ENCODE measurements at places on chromosomes 12 and 14.

DNA sequence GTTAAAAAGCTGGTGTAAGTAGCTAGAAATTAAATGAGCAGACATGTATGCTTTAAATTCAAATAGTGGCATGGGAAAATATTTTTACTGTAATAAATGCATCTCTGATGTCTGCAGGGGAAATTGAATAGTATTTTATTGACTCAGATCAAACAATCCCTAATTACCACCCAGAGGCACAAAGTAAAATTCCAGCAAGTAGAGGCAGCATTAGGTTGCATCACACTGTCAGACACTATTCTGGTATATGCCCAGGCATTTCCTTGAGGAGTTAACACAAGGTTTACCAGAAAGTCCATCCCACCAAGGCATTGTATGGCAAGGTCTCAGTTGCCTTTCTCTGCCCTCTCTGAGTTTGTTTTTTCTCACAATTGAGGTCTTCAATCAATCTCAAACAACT, 201.6 kb upstream of the KITLG start:
- H3K27me3 ChIP-seq, result no peaks in the 10 kb centered on the region
- H3K27ac ChIP-seq, result no peak overlapping the region
- DNase-seq, result no peak
- H3K4me3 ChIP-seq, result no peak overlapping the region

- H3K4me3 ChIP-seq, result no peak overlapping the region
- no peaks in the 10 kb centered on the region for H3K36me3 ChIP-seq
- DNase-seq, result no peak
- no peaks in the 10 kb centered on the region for H3K4me1 ChIP-seq
- no peaks in the 10 kb centered on the region for H3K27me3 ChIP-seq
Observed at GRCh38 chr12:19633641-19634040, 194.3 kb downstream of the AEBP2 start.

DNA sequence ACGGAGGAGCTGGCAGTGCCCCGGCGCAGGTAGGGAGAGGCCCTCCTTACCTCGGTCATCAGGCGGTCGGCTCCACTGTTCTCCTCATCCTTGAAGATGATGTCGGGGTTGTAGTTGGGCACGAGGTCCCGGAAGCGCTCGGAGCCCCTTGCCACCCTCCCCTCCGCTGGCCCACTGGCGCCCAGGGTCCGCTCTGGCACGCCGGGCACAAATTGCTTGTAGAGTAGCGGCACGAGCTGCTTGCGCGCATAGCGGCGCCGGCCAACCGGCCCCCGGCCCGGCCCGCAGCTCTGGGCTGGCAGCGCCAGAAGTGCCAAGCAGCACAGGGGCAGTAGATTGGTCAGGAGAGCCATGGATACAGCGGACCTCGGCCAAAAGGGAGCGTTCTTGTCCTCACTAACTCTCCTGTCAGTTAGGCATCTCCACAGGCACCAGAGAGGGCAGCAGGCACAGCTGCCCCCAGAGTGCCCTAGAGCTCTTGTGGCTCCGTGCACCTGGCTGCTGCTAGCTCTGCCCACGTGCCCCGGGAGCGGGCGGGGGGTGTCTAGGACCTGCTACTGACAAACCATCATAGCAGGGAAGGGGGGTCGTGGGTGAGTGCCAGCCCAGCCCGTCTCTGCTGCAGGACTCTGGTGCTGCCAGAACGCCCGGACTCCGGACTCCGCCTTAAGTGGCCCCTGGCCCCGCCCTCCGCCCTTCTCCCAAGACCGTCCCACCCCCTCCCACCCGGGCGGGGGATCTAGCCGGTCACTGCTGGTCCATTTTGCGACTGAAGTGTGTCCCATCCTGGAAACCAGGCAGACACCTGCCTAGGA, at the start of gene DHH:
Gene DHH, minus strand, starts transcription at position 642 of the 815 bp plus-strand sequence. Its CDS starts 289 bp downstream, at position 353.
- peak within 1 kb of the TSS; percentile 6 for H3K4me3 ChIP-seq
- H3K4me1 ChIP-seq, result peaks cover 20% of the 10 kb centered on the region
- no peak within 1 kb of the TSS for H3K27ac ChIP-seq
- DNase-seq, result no peak
- peaks cover 5% of the 10 kb centered on the region for H3K36me3 ChIP-seq
- H3K27me3 ChIP-seq, result peaks cover 51% of the 10 kb centered on the region

GRCh38 chr14:25267186-25267585, 217.2 kb upstream of the STXBP6 start:
- no peaks in the 10 kb centered on the region for H3K4me1 ChIP-seq
- DNase-seq, result no peak
- H3K27me3 ChIP-seq, result no peaks in the 10 kb centered on the region
- H3K27ac ChIP-seq, result no peak overlapping the region
- H3K36me3 ChIP-seq, result no peaks in the 10 kb centered on the region
- no peak overlapping the region for H3K4me3 ChIP-seq

DNA sequence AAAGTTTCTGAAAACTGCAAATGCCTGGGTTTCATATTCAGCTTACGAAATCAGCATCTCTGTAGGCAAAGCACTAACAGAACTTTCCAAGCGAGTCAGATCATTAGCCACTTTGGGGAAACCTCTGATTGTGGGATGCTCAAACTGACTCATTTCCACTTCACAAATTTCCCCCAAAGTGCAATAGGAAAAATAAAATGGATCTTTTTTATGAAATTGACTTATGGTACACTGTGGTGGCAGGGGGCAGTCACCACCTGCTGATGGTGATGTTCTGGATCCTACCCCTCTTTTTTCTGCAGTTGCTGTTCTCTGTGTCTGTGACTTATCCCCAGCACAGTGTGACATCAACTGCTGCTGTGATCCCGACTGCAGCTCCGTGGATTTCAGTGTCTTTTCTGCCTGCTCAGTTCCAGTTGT, 5.6 kb downstream of the TCTN1 start:
- peaks cover 2% of the 10 kb centered on the region for H3K4me1 ChIP-seq
- no peaks in the 10 kb centered on the region for H3K27me3 ChIP-seq
- no peak overlapping the region for H3K27ac ChIP-seq
- H3K4me3 ChIP-seq, result no peak overlapping the region
- H3K36me3 ChIP-seq, result peaks cover 7% of the 10 kb centered on the region

GRCh38 chr12:44774815-44775411, 101.2 kb downstream of the NELL2 start:
- H3K4me1 ChIP-seq, result no peaks in the 10 kb centered on the region
- no peaks in the 10 kb centered on the region for H3K36me3 ChIP-seq
- H3K4me3 ChIP-seq, result no peak overlapping the region
- H3K27ac ChIP-seq, result no peak overlapping the region

DNA sequence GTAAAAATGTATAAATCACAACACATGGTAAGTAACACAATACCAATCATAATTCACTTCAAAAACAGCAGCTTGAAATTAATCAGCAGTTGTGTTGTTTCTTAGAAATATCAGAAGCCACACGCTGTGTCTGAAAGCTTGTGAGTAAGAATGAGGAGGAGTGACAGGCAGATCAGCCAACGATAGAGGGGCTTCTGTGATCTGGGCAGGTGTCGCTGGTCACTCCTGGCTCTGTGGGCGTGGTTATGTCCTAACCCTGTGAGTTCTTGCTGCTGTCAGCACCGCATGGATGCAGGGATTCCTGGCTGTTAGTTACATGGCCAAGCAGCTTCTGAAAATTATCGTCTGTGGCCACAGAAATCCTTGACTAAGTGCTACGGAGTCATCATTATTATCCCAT, 123.4 kb downstream of the SLC25A47 start:
- peaks cover 3% of the 10 kb centered on the region for H3K4me1 ChIP-seq
- no peaks in the 10 kb centered on the region for H3K36me3 ChIP-seq

DNA sequence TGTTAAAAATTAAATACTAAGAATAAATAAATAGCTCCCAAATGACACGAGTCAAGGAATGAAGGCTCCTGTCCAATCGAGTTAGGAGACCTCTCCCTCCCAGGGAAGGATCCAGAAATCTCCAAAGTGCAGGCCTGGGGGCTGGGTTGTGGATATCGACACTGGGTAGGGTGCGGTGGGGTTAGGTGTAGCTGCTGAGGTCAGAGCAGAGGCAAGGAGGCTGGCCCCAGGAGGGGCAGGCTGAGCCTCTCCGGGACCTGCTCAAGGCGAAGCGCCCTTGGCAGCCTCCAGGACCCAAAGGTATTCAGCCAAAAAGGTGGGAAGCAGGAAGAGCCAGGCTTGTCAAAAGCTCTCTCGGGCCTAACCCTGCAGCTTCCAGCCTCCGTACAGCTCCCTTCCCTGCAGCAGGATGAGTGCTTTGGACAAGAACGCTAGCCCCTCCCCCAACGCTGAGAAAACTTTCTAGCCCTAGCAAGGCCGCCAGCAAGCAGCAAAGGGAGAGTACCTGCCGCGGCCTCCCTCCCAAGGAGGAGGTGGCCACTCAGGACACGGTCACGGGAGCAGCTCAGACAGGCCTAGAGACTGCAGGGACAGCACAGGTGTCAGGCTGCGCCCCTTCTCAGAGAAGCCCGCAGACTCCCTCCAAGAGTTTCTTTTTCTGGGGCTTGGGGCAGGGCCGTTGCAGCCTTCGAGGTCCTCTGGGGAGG, 3.7 kb upstream of the PNMA1 start:
- H3K4me3 ChIP-seq, result no peak overlapping the region
- peaks cover 3% of the 10 kb centered on the region for H3K36me3 ChIP-seq
- H3K27ac ChIP-seq, result peak overlapping the region; percentile 46
- H3K27me3 ChIP-seq, result no peaks in the 10 kb centered on the region
- peak; percentile 68 for DNase-seq

DNA sequence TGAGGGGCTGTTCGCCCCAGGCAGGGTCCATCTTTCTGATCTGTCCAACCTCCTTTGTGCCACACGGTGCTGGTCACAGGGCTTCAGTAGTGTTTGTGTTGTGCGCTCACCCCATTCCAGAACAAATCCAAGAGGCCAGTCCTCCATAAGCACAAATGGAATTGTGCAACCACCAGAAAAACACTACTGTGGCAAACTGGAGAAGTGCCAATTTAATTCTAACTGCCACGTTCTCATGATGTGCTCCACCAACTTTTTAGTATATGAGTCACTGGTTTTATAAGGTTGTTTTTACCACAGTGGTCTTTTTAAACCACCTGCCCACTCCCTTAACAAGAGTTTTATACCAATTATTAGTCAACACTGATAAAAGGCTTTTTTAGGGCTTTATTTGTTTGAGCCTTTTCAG, 380.2 kb downstream of the NAV3 start:
- no peaks in the 10 kb centered on the region for H3K27me3 ChIP-seq
- no peaks in the 10 kb centered on the region for H3K4me1 ChIP-seq
- H3K36me3 ChIP-seq, result peaks cover 5% of the 10 kb centered on the region
- H3K4me3 ChIP-seq, result no peak overlapping the region

- H3K36me3 ChIP-seq, result peaks cover 3% of the 10 kb centered on the region
- peak; percentile 11 for DNase-seq
- no peaks in the 10 kb centered on the region for H3K27me3 ChIP-seq
- no peak overlapping the region for H3K27ac ChIP-seq
- no peak overlapping the region for H3K4me3 ChIP-seq
Observed at GRCh38 chr14:73025544-73025943, 1.4 kb downstream of the ZFYVE1 start.

DNA sequence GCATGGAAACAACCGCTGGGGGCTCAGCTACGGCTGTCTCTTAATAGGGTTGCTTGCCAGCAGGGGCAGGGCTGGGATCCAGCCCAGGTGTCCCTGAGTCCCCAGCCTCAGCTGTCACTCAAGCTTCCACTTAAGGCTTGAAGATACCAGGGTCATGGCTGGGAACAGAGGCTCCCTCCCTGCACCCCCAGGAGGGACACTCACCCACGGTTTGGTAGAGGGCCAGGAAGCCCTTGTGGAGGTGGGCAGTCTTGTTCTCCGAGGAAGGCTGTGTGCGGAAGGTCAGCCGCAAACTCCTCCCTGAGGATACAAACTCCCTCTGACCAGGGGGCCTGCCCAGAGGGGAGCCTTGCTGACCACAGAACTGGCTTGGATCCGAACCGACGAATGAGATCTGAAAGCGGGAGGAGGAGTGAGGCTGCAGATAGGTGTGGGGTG, 7.3 kb downstream of the C1RL start:
- H3K4me3 ChIP-seq, result no peak overlapping the region
- no peak for DNase-seq
- peaks cover 6% of the 10 kb centered on the region for H3K36me3 ChIP-seq

GRCh38 chr14:75518625-75519024, 3.6 kb upstream of the BATF start:
- DNase-seq, result no peak
- H3K27ac ChIP-seq, result no peak overlapping the region
- no peak overlapping the region for H3K4me3 ChIP-seq
- peaks cover 19% of the 10 kb centered on the region for H3K4me1 ChIP-seq

- H3K27me3 ChIP-seq, result no peaks in the 10 kb centered on the region
- H3K36me3 ChIP-seq, result no peaks in the 10 kb centered on the region
- DNase-seq, result no peak
- H3K4me3 ChIP-seq, result no peak overlapping the region
- no peaks in the 10 kb centered on the region for H3K4me1 ChIP-seq
Observed at GRCh38 chr12:62776997-62777396, 158.0 kb downstream of the PPM1H start.

DNA sequence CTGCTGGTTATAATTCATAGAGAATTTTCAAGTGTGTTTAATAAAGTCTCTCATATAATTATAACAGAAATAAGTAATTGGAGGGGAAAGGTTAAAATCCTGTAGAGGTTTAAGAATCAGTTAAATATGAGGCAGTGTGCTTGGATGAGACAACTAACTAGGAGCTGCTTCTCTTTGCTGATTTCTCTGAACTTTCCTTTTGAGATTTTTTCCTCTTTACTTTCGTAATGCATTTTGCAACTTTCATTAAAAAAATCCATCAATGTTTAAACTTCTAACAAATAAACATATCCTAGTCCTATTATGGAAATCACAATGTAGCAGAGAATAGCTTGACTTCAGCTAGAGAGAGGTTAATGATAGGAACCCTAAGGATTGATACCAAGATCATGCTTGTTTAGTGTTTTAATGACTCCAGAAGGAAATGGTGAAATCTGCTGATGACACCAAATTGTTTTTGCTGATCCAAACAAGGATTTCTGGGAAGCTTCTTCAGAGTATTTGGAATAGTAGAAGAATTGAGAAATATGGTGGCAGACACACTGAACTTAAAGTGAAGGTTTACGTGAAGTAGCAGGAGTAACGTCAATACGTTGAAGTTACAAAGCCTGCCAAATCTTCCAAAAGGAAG, 122.6 kb downstream of the RAD51B start:
- DNase-seq, result peak; percentile 89
- H3K27me3 ChIP-seq, result no peaks in the 10 kb centered on the region
- H3K4me1 ChIP-seq, result no peaks in the 10 kb centered on the region
